Urinary bladder (tissue), 4 donors: ENCODE measurements at places on chromosomes 16 and 17. TPM values are rescaled to one million over a fixed set of nuclear protein-coding genes. Genes with fewer than 3 reads are reported as not detected.

- DNase-seq = no peak
These were observed 387.3 kb downstream of the HS3ST3B1 start for GRCh38 chr17:14688134-14688533.

DNA sequence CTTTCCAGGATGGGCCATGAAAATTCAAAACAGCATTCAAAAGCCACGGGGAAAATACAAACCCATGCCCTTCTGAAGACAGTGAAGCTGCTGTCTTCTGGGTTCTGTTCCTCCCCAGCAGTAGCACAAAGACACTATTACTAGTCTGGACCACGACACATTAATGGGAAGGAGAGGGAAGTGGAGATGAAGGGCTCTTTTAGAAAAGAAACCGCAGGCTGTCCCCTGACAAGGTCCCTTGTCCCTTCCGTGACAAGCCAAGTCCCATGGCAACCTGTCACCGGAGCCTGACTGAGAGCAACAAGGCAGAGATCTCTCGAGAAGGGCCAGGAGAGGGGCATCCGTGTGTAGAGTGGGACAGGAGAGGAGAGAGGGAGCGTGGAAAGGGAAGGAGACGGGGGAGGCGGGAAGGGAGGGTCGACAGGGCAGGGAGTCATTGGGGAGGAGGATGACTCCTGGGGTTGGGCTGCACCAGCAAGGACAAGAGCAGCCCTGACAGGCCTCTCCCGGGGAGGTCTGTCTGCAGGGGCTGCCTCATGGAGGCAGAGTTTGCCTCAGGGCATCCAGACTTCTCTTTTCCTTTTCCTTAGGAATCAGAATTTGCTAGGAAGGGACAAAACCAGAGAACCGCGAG is 436.2 kb downstream of the SLC39A11 start:
- no peak for DNase-seq

CACNG3 gene
- total RNA-seq = not detected

DNA sequence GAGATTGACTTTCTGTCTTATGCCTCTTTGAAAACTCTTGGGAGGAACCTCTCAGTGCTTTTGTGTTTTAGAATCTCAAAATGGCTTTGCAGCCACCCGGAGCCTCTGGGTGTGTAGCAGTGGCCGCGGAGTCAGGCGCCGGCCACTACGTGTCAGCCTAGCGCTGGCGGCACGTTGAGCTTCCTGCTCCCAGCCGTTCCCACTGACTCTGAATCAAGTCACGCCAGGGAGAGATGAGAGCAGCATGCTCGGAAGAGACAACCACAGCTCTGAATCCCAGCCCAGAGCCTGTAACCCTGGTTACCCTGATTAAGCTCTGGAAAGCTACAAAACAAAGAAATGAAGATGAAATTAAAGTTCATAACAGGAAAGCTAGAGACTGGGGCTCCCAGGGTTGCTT is 97.4 kb upstream of the CACNG5 start:
- no peak for DNase-seq

GRCh38 chr17:47413872-47414271 is 90.1 kb downstream of the EFCAB13 start:
- no peak for DNase-seq

- DNase-seq = no peak
These were observed 15.9 kb upstream of the ARHGAP17 start for GRCh38 chr16:25031132-25031440.
